CD4-positive, alpha-beta T cell (primary cell): ENCODE measurements at places on chromosomes 12 and 14. TPM values are rescaled to one million over a fixed set of nuclear protein-coding genes. Genes with fewer than 3 reads are reported as not detected.

Gene BHLHE41
- total RNA-seq = not detected

Gene SLC24A4
- 0.19 TPM for total RNA-seq

Gene A2ML1
- not detected for total RNA-seq

Gene CORO1C
- total RNA-seq = 7.4 TPM

Gene KRT6C
- not detected for total RNA-seq

GRCh38 chr12:50677858-50678257 is 86.0 kb upstream of the ATF1 start:
- no peak overlapping the region for H3K27ac ChIP-seq
- H3K4me1 ChIP-seq = no peaks in the 10 kb centered on the region
- no peak overlapping the region for H3K4me3 ChIP-seq

DNA sequence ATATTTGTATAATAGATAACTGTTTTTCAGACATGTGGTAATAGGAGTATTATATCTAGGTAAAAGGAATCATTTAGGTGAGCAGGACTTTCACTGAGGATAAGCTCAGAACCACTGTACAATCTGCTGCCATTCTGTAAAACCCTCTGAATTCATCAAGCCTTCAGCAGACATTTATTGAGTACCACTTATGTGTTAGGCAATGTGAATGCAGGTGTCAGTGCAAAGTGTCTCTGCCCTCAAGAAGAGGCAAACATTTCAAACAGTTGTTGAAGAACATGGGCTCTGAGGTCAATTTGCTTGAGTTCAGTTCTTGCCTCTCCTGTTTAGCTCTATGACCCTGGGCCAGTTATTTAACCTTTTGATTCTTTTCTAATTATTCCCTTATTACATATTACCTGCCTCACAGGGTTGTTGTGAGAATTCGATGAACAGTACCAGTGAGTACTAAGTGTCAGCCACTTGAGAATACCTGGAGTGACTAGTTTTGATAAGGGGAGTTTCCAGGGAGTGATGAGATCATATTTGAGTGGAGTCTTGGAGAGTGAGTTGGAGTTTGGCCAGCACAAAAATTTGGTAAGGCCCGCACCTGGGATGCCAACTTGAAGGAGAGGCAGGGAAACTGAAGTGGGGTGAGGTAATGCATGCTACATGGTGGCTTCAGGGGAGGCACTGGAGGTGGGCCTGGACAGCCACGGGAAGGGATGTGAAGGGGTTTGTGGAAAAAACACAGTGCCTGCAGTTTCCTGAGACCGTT is 33.7 kb downstream of the RASSF8 start:
- no peak overlapping the region for H3K27ac ChIP-seq
- no peaks in the 10 kb centered on the region for H3K27me3 ChIP-seq
- DNase-seq = no peak

- H3K27me3 ChIP-seq = peaks cover 5% of the 10 kb centered on the region
- H3K4me1 ChIP-seq = no peaks in the 10 kb centered on the region
- no peak for DNase-seq
- H3K4me3 ChIP-seq = no peak overlapping the region
- no peaks in the 10 kb centered on the region for H3K36me3 ChIP-seq
- no peak overlapping the region for H3K27ac ChIP-seq
Observed at GRCh38 chr14:104872469-104873341, 7.6 kb downstream of the CEP170B start.

DNA sequence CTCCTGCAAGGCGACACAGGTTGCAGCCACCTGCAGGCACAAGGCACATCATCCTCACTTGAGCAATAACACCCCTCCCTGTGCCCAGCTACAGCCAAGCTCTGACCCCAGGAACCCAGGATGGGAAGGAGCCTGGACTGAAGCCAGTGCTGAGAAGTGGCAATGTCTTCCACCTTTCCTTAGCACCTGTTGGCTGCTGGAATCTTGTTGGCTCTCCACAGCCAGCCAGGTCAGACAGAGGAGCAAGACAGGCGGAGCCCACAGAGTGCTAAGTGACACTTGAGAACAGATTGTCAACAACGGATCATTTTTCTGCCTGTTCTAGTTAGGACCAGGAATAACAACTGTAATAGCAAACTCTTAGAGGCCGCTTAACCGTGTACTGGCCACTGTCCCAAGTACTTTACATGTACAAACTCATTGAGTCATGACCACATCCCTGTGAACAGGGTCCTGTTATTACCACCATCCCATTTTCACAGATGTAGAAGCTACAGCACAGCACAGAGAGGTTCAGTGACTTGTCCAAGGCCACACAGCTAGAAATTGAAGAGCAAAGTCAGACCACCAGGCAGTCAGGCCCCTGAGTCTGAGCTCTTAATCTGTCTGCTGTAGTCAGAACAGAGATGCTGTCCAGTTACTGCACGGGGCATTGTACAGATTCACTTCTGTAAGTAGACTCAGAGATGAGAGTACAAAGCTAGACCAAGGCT is 45.6 kb downstream of the RNFT2 start:
- peaks cover 2% of the 10 kb centered on the region for H3K36me3 ChIP-seq
- no peaks in the 10 kb centered on the region for H3K27me3 ChIP-seq
- no peaks in the 10 kb centered on the region for H3K4me1 ChIP-seq
- no peak overlapping the region for H3K27ac ChIP-seq
- DNase-seq = no peak

DNA sequence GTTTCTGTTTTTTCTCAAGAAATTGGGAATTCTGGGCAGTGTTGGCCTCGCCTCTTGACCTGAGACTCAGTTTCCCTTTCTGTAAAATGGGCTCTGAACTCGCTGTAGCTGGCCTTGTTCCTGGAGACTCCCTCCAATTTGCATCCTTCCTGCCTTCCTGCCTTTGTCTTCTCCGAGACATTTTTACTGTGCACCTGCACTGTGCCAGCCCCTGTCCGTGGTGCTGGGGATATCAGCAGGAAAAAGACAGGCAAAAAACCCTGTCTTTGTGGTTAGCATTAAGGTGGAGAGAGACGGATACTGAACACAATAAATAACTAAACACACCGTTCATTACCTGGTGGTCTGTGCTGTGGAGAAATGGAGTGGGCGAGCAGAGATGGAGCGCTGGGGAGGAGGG is 129.8 kb downstream of the AACS start:
- H3K27me3 ChIP-seq = peaks cover 13% of the 10 kb centered on the region
- H3K36me3 ChIP-seq = no peaks in the 10 kb centered on the region
- no peaks in the 10 kb centered on the region for H3K4me1 ChIP-seq

- H3K4me1 ChIP-seq = no peaks in the 10 kb centered on the region
- DNase-seq = no peak
- no peak overlapping the region for H3K4me3 ChIP-seq
Observed at GRCh38 chr14:70237710-70238109, 49.0 kb upstream of the SLC8A3 start.

DNA sequence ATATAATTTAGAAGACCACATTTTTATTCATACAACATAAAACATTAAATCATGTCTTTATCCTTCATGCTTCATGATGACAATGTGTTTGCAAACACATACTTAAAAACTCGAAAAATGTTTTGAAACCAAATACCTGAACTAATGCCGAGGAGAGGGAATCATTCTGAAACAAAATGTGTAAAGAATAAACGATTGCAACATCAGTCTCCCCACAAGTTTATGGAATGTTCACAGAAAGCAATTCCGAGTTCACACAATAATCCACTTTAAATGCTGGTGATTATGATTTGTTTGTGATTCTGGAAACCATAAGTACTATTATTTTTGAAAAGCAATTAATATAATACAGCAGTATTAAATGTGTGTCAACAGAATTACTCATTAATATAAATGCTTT is 84.5 kb upstream of the PDZRN4 start:
- no peaks in the 10 kb centered on the region for H3K36me3 ChIP-seq
- no peak for DNase-seq
- no peaks in the 10 kb centered on the region for H3K27me3 ChIP-seq

DNA sequence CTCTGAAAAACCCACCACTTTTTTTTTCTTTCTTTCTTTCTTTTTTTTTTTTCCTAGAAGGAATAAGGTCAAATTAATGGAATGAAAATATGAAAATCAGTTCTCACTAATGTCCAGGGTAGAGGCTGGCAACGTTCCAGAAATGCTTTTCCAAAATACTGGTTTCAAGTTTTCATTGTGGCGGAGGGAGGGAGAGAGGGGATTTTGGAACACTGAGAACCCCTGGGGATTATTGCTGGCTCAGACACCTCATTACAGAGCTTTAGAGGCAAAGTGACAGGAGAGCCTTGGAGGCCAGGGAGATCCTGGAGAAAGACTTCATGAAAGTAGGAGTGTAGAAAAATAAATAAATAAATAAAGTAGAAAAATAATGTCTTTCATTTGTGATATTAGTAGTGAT is 45.4 kb downstream of the ALX1 start:
- H3K36me3 ChIP-seq = no peaks in the 10 kb centered on the region
- no peak for DNase-seq
- H3K27ac ChIP-seq = no peak overlapping the region
- H3K4me1 ChIP-seq = no peaks in the 10 kb centered on the region
- no peak overlapping the region for H3K4me3 ChIP-seq

DNA sequence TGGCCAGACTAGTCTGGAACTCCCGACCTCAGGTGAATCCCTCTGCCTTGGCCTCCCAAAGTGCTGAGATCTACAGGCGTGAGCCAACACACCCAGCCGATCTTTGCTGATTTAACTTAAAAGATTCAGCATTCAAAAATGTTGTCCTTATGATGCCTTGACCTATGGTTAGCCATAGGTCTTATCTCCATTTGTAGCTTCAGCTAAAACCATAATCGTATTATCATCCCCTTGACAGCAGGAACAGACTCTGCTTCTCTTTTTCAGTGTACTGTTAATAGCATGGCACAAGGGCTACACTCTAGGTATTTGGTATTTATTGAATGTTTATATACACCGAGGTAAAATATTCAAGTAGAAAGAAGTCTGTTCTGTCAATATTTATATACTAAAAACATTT is 15.3 kb downstream of the CCDC62 start:
- DNase-seq = no peak
- peaks cover 7% of the 10 kb centered on the region for H3K4me1 ChIP-seq
- H3K27ac ChIP-seq = no peak overlapping the region
- H3K27me3 ChIP-seq = no peaks in the 10 kb centered on the region
- H3K36me3 ChIP-seq = no peaks in the 10 kb centered on the region
- H3K4me3 ChIP-seq = no peak overlapping the region

DNA sequence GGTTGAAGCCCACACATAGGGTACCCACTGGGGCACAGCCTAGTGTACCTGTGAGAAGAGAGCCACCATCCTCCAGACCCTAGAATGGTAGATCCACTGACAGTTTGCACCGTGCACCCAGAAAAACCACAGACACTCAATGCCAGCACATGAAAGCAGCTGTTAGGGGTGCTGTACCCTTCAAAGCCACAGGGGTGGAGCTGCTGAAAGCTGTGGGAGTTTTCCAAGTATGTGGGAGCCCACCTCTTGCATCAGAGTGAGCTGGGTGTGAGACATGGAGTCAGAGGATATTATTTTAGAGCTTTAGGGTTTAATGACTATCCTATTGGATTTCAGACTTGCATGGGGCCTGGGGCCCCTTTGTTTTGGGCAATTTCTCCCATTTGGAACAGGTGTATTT is 30.5 kb downstream of the TSPAN19 start:
- H3K27ac ChIP-seq = no peak overlapping the region
- no peak overlapping the region for H3K4me3 ChIP-seq
- no peaks in the 10 kb centered on the region for H3K36me3 ChIP-seq
- no peaks in the 10 kb centered on the region for H3K27me3 ChIP-seq
- H3K4me1 ChIP-seq = no peaks in the 10 kb centered on the region

DNA sequence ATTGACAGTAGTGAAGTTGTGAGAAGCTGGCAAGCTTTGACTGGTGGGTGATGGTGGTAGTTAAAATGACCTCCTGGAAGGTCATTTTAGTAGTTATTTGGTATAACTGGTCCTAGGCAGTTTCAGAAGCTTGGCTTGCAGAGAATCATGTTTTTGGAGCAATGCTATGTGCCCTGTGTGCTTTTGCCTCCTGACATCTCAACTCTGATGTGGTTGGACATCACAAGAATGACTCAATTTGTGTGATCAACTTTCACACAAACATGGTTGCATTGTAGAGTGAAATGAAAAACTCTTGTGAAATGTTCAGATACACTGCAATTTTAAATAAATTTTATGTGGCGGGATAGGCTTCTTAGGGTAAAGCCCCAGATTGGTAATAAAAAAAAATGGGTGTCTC is 8.3 kb upstream of the ABCD2 start:
- no peak overlapping the region for H3K4me3 ChIP-seq
- peaks cover 20% of the 10 kb centered on the region for H3K4me1 ChIP-seq
- no peaks in the 10 kb centered on the region for H3K27me3 ChIP-seq
- H3K36me3 ChIP-seq = no peaks in the 10 kb centered on the region

- no peaks in the 10 kb centered on the region for H3K36me3 ChIP-seq
- H3K27me3 ChIP-seq = peaks cover 49% of the 10 kb centered on the region
- no peaks in the 10 kb centered on the region for H3K4me1 ChIP-seq
- H3K27ac ChIP-seq = no peak overlapping the region
Observed at GRCh38 chr14:47674148-47674542, 1.3 kb downstream of the MDGA2 start.

- H3K27ac ChIP-seq = no peak overlapping the region
- H3K27me3 ChIP-seq = no peaks in the 10 kb centered on the region
- no peaks in the 10 kb centered on the region for H3K4me1 ChIP-seq
- DNase-seq = no peak
- H3K36me3 ChIP-seq = no peaks in the 10 kb centered on the region
Observed at GRCh38 chr12:43816168-43816567, 10.1 kb upstream of the TWF1 start.

DNA sequence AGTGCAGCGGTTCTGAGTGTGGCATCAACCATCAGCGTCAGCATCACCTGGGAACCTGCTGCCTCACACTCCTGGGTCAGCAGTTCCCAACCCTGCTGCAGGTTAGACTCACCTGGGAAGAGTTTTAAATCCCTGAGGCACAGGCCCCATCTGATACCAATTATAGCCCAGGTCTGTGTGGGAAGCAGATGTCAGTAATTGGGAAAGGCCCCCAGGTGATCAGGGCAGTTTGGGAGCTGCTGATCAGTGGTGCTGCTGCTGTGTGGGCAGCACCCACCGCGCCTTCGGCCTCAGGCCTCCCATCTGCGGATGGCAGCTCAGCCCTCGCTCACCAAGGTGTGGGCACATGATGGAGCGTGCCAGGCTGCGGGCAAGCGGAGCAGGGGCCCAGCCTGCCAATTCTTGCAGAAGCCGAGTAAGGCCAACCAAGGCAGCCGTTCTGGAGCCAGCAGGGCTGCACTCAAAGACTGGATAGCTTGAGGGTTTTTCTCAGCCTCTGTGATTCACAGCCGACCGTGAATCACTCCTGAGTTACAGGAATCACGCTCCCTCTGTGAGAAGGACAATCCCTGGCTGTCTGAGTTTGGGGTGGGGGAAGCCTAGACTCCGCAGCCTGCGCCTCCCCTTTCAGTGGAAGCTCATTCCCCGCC is 155.6 kb upstream of the SFSWAP start:
- no peaks in the 10 kb centered on the region for H3K27me3 ChIP-seq
- no peaks in the 10 kb centered on the region for H3K36me3 ChIP-seq
- DNase-seq = no peak
- H3K4me1 ChIP-seq = no peaks in the 10 kb centered on the region

- H3K4me1 ChIP-seq = peaks cover 29% of the 10 kb centered on the region
- no peaks in the 10 kb centered on the region for H3K27me3 ChIP-seq
- H3K4me3 ChIP-seq = peak within 1 kb of the TSS; percentile 93
- H3K27ac ChIP-seq = peak within 1 kb of the TSS; percentile 82
Observed at GRCh38 chr12:7935590-7936581, at the start of gene SLC2A3. TSS of gene SLC2A3 (minus strand) at chr12:7936187. CDS start at chr12:7936034, 153 bp downstream.

- H3K4me3 ChIP-seq = no peak overlapping the region
- no peak overlapping the region for H3K27ac ChIP-seq
- DNase-seq = no peak
- no peaks in the 10 kb centered on the region for H3K27me3 ChIP-seq
Observed at GRCh38 chr14:69413483-69413882, 15.0 kb downstream of the SLC39A9 start.
